ENCODE measurements at places on chromosomes 6 and 20. TPM values are rescaled to one million over a fixed set of nuclear protein-coding genes. Genes with fewer than 3 reads are reported as not detected.

DNA sequence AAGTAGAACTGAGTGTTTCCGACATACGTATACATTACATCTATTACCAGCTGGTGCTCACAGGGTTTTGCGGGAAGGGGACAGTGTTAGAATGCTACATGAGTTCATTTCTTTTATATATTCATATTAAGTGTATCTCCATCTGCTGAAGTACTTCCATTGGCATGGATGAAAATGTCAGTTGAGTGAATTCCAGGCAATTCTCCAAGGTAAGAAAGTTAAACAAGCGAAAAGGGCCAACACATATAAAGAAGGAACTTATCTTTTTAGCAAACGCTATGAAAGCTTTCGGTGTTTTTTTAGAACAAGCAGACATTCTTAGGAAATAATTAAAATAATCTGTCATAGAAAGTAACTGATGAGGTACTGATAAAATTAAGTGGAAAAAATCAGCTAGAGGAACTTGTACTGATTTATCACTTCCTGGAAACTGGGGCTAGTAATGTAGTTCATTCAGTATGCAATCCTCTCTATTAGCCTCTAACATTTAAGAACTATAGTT is 34.6 kb downstream of the RNF146 start:
- DNase-seq, result peak; percentile 32

DNA sequence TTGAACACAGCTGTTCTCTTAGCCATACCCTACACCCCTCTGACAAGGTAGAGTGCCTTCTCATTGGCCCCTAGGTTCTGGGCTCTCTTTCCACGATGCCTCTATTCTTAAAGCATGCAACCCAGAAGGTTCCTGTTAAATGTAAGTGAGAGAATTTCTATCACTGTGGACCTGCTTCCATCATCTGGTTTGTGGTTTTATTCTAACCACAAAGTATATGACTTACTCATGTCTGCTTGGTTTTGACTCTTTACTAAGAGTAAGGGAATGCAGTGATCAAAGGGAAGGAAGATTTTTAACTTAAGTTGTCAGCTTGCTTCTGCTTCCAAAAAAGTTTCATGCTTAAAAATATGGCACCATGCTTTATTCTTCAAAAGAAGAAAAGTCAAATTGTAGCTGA is 80.2 kb downstream of the ANKEF1 start:
- no peak for DNase-seq

Gene ADGB
- polyA plus RNA-seq, result not detected

Gene HUS1B
- not detected for polyA plus RNA-seq

Gene TPMT
- 5.8 TPM for polyA plus RNA-seq

- DNase-seq, result peak; percentile 45
Observed at GRCh38 chr6:114569669-114570068, 226.8 kb upstream of the HS3ST5 start.

DNA sequence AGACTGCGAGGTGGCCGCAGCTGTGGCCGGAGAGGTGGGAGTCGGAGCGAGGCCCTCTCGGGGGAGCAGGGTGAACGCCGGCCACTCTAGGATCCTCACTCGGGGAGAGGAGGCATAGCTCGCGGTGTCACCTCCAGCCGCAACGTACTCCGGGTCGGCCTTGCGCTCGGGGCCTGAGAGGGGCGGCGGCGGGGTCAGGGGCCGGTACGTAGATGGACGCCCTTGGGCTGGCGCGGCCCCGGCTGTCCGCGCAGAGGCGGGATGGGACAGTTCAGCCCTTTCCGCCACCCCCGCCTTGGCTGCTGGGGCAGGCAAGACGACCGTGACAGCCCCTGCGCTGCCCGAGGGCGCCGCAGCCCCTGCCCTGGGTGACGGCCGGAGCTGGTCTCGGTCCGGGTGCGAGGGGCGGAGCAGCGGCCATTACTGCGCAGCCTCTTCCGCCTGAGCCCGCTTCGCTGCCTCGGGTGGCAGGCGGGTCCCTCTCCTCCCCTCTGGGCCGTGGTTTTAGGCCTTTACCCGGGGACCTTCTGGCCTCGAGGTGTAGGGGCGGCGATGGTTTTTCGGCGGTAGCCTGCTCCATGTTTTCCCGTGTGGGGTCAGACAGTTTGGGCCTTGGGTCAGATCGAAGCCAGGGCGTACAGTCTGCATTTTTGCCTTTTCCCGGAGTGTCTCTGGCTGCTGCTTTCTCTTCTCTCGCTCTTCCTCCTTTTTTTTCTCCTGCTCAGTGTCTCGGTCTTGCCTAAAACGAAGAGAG is 405 bp downstream of the RNF146 start:
- peak; percentile 78 for DNase-seq

DNA sequence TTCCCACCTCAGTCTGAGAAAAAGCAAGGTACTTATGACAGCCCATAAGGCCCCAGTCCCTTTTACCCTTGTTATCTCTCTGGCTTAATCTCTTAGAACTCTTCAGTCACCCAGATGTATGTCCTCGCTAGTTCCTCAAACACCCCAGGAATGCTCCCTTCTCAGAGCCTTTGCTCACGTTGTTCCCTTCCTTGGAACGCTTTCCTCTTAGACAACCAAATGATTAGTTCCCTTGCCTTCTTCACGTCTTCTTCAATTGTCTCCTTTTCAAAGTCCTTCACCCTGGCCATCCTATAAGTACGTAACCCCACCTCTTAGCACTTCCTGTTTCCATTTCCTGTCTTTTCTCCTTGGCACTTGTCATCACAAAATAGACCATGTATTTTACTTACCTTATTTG is 1.1 kb upstream of the APOBEC2 start:
- DNase-seq, result no peak

DNA sequence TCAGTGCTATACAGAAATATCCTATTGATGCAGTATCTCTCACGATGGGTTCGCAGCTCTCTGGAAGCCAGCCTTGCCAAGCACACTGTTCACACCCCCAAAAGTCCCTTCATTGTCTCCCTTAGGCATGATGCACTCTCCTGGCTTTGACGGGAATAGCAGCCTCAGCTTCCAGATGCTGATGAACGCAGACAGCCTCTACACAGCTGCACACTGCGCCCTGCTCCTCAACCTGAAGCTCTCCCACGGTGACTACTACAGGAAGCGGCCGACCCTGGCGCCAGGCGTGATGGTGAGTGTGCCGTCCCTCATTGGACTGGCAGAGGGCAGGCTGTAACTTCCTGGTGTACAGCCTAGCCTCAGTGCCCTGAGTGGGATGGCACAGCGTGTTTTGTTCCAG is 60.0 kb upstream of the PBOV1 start:
- DNase-seq, result peak; percentile 13

Gene CD40
- polyA plus RNA-seq, result 7.4 TPM

GRCh38 chr6:57134954-57135353 is 37.2 kb upstream of the BAG2 start:
- DNase-seq, result no peak

Gene WFDC2
- not detected for polyA plus RNA-seq

DNA sequence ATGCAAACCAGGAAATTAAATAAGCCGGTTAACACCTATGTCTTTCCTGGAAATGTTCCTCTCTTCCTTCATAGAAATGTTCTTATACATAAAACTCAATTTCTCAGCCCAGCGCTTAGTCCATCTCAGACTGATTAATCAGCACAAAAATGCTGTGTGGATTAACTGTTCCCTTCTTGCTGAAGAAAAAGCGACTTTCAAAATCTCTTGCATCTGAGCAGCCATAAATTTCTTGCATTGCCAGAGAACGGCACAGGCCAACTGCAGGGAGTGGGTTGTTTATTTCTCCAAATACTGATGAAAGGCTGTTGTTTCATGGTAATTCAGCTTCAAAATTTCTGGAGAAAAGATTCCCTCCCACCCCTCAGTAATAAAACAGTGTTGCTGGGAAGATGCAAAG is 517.6 kb downstream of the BTBD3 start:
- DNase-seq, result no peak

DNA sequence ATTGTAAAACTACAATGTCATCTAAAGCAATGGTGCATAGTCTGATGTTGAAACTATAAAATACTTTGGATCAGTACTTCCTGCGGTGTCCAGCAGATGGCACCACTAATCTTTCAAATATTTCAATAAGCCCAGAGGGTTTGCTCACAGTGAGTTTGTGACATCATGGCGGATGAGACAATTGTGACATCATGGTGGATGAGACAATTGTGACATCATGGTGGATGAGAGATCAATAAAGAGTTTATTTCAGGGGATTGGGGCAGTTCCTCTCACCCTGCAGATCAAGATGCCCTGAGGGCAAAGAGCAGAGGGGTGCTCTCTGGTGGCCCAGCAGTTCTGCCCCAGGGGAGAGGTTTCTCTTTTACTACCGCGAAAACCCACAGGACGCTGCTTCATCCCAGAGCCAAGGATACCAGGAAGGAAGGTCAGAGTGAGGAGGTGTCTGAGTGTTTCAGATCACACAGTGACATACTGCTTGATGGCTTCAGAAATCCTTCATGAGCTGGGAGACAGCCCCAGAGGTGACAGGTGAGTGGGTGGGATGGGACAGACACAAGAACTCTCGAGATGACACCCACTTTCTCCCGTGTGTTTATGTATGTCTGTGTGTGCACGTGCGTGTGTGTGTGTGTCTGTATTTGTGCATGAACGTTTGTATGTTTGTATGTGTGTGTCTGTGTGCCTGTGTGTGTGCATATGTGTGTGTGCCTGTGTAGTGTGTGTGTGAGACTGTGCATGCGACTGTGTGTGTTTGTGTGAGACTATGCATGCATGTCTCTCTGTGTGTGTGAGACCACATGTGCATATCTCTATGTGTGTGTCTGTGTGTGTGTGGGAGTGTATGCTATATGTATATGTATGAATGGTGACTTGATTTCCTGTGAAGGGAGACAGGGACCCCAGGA is 7.3 kb upstream of the ULBP2 start:
- DNase-seq, result no peak

DNA sequence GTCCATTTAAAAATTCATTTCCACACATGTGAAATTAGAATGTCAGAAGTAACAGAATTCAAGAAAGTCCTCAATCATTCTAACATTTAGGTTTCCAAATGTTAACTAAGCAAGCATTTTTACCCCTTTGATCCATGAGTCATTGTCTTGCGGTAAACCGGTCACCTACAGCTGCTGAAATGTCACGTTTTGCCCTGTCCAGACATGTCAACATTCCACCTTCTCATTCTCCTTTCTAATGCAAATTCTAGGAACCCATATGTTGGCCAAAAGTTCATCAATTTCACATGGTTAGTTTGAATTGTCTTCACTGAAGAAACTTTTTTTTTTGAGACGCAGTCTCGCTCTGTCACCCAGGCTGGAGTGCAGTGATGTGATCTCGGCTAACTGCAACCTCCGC is 117.2 kb downstream of the IPCEF1 start:
- no peak for DNase-seq

GRCh38 chr6:122066200-122066599 is 333.3 kb upstream of the HSF2 start:
- no peak for DNase-seq

- DNase-seq, result no peak
Observed at GRCh38 chr6:159043251-159043650, 1.5 kb downstream of the TAGAP start.

Gene PRDM13
- polyA plus RNA-seq, result not detected

Gene SIRPD
- polyA plus RNA-seq, result not detected

Gene CST4
- polyA plus RNA-seq, result not detected

Gene SCGN
- 0.18 TPM for polyA plus RNA-seq

DNA sequence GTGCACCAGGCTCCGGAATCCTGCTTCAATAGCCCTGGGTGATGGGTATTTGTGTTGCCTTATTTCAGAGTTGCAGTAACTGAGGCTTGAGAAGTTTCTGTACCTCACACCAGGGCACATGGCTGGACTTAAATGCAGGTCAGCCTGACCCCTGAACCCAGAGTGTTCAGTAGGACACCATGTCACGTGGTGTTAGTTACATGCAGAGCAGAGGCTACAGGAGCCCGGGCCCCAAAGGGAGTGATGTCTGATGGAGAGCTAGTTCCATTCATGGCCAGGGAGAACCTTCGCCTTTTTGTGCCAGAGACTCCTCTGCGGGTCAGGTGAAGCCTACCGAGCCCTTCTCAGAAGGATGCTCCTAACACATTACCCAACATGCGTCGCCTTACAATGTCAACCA is 161.4 kb upstream of the CST7 start:
- no peak for DNase-seq

Gene FAM217A
- not detected for polyA plus RNA-seq

DNA sequence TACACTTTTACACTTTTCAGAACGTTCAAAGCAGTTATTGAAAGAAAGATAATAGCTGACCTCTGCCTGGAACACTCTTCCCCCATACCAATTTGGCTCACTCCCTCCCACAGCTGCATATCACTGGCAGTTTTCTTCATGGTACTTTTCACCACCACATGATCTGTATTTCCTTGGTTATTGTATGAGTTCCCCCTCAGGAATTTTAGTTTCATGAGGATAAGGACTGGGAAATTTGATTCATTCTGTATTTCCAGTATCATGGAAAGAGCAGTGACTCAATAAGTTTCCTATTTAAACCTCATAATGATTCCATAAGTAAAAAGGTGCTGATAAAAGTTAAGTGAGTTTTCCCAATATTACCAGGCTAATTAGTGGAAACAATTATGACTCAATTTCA is 16.0 kb downstream of the HTR1B start:
- DNase-seq, result no peak

DNA sequence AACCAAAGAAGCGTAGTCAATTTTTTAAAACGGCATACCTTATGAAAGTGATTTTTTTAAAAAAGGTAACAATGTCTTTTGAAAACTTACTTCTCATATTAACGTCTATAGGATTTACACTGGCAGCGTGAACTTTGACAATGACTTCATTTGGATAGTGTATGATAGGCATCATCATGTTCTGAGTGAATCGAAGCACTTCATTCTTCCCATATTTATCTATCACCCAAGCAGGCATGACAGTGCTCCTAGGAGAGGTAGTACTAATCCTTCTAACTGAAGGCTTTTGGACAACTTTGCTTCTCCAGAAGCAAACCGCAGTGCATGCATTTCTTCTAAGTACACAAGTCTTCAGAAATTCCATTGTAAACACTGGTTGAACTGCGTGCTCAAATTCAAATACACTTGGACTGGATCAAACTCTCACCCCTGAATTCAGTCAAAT is 618 bp downstream of the RTN4IP1 start:
- DNase-seq, result no peak

DNA sequence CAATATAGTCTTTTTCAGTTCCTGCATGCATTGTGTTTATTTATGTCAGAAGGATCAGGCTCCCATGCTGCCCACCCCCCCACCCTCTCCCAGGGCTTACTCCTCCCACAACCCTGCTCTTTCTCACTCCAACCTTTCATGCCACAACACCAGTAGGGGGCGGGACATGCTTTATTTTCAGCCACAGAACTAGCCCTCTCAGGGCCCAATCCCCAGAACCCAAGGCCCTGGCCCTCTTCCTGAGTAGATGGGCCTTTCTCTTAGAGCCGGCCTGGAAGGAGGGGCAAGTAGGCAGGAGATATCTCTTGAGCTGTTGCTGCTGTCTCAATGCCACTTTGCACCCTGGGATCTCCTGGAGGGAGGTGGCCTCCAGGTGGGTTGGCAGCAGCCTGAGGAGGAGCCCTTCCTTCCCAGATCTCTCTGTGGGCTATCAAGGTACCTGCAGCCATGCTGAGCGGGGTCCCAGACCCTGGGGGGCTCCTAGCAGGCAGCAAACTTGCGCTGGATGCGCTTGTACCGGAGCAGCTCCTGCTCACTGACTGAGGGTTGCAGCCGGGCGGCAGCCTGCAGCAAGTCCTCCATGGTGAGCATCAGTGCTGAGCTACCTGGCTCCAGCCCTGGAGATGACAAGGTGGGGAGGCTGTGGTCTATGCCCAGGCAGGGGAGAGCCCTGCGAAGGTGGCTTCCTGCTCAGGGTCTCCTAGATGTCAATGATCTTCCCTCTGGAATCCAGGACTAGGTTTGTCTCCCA is 3.5 kb downstream of the GNMT start:
- no peak for DNase-seq

All from hindlimb muscle (tissue), 1 donor.